ENCODE measurements at places on chromosomes 1 and 21. TPM values are rescaled to one million over a fixed set of nuclear protein-coding genes. Genes with fewer than 3 reads are reported as not detected.

ANGPTL1 gene
- total RNA-seq, result 2.7 TPM

LCE2B gene
- total RNA-seq, result not detected

- no peak for DNase-seq
These were observed 1.6 kb downstream of the TTC13 start for GRCh38 chr1:230976825-230977747.

DNA sequence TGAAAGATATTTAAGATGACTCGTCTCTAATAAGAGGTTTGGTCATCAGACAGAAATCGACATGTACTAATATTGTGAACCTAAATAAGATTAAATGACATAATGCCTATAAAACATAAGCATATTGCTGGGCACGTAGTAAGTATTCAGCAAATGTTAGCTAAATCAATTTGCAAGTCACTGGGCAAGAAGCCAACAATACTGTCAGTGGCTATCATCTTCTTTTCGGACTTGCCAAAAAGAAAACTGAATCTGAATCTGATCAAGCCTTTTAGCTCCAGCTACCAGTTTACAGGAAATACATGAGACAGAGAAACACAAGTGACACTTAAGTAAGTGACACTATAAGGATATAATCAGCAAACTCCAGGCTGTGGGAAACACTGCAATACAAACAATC, 46.0 kb downstream of the RPL5 start:
- no peak for DNase-seq

GRCh38 chr1:20165522-20165951, 20.4 kb upstream of the UBXN10 start:
- no peak for DNase-seq

DNA sequence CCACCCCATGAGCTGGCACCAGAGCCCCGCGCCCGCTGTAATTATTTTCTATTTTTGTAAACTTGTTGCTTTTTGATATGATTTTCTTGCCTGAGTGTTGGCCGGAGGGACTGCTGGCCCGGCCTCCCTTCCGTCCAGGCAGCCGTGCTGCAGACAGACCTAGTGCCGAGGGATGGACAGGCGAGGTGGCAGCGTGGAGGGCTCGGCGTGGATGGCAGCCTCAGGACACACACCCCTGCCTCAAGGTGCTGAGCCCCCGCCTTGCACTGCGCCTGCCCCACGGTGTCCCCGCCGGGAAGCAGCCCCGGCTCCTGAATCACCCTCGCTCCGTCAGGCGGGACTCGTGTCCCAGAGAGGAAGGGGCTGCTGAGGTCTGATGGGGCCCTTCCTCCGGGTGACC, 19.1 kb downstream of the RNF223 start:
- DNase-seq, result no peak

DNA sequence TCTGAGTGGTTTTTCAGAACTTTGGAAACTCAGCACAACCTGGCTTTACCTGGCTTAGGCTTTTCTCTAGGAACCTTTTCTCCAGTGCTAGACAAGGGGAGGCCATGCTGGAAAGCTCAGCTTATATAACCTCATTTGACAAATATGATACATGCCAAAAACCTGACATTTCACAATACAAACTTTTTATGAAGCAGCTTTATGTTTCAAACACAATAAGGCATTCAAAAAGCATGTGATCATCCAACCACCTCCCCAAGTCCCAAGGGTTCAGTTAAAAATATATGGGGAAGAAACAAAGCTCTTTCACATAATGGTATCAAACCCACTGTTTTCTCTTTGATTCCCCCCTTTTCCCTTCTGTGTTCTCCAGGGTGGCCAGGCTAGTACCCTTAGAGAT, 63.7 kb downstream of the ZC3H11B start:
- no peak for DNase-seq
